ENCODE measurements at places on chromosomes 7 and 10.

GRCh38 chr7:137846549-137846826 is 286 bp downstream of the DGKI start:
- no peak for DNase-seq

- DNase-seq, result peak; percentile 96
Measured at GRCh38 chr10:29895456-29895855, 163.9 kb downstream of the JCAD start.

- DNase-seq, result no peak
Measured at GRCh38 chr10:12980713-12981306, 20.7 kb downstream of the CCDC3 start.

DNA sequence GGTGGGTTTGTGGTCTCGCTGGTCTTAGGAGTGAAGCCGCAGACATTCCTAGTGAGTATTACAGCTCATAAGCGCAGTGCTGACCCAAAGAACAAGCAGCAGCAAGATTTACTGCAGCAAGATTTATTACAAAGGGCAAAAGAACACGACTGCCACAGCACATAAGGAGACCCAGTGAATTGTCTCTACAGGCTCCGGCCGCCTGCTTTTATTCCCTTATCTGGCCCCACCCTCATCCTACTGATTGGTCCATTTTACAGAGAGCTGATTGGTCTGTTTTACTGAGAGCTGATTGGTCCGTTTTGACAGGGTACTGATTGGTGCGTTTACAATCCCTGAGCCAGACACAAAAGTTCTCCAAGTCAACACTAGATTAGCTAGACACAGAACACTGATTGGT is 82.1 kb downstream of the VIPR2 start:
- DNase-seq, result no peak

- peak; percentile 34 for DNase-seq
Measured at GRCh38 chr7:149669121-149669818, 104.1 kb downstream of the ZNF467 start.

- no peak for DNase-seq
Measured at GRCh38 chr10:122486406-122487080, 25.2 kb downstream of the HTRA1 start.

DNA sequence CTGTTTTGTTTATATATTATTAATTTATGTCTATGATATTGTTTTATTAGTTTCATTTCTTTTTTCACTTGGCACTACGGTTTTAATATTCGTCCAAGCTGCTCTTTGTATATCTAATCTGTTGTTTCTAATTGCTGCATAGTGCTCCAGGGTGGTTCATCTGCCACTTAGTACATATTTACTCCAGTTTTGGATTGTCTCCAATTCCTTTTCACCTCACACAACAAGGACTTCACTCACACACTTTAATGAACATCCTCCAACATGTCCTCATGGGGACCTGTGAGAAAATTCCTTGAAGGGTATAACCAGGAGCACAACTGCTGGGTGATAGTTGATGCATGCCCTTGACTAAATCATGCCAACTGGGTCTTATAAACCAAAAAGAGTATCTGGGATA is 14.1 kb upstream of the NOC3L start:
- DNase-seq, result no peak

DNA sequence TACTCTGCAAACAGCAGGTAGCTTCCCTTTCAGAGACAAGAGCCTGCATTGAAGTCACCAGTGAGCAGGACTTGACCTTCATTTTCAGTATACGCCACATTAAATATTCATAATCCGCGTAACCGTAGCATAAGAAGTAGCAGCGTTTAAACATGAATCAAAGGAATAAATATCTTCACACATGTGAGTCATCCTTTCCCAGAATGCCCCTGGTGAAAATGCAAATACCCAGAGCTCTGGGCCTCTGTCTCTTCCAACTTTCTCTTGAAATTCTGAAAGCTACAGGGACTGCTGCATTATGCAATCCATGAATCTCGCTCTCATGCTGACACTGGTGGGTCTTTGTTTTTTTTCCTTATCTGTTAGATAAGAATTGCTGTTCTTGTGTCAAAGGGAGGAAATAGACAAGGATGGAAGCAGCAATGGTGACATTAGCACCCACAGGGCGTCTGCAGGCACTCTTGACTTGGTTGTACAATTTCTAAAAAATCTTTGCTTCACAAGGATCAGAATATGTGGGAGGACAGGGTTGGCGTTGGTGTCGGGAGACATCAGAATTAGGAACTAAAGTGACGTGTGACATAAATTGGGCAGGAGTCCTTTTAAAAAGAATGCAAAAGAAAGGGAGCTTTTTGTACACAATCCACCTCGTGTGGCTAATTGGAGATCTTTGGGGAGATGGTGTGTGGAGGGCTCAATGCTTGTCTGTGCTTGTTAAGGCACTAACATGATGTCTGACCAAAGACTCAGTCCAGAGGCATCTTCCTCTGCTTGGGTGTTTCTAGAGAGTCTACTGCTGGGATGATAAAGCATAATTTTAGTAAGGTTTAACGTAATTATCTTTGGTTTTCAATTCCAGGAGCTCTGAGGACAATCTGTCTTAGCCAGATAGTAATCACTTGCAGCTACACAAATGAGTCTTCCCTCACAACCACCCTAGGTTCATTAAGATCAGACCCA is 390.3 kb downstream of the KCNMA1 start:
- DNase-seq, result peak; percentile 88

- DNase-seq, result peak; percentile 67
Measured at GRCh38 chr7:90383422-90383821, 19.8 kb upstream of the CLDN12 start.

Measured in iris pigment epithelial cell (primary cell).